Stimulated activated CD8-positive, alpha-beta memory T cell treated with anti-CD3 and anti-CD28 coated beads, Interleukin-15, amount 100 ng/mL, for 1 hour (primary cell): ENCODE measurements at places on chromosomes 2 and 18.

DNA sequence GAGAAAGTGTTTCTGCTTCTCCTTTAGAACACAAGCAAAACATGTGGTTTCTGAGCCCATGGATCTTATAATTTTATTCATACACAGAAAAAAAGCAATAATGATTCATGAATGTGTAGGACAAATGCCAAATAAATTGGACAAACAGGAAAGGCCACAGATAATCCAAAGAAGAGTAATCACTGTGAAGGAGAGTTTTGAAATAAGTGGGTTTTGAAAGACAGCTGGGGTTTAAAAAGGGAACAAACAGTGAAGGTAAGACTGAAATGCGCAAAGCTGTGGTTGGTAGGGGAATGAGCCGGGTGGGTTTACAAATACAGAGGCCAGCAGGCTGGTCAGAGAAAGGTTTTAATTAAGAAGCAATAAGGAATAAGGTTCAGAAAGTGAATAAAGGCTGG is 50.0 kb upstream of the MBOAT2 start:
- DNase-seq = no peak

GRCh38 chr2:65345631-65346030 is 86.8 kb downstream of the SPRED2 start:
- no peak for DNase-seq

- no peak for DNase-seq
Observed at GRCh38 chr2:112818094-112818902, 18.3 kb downstream of the IL1B start.

DNA sequence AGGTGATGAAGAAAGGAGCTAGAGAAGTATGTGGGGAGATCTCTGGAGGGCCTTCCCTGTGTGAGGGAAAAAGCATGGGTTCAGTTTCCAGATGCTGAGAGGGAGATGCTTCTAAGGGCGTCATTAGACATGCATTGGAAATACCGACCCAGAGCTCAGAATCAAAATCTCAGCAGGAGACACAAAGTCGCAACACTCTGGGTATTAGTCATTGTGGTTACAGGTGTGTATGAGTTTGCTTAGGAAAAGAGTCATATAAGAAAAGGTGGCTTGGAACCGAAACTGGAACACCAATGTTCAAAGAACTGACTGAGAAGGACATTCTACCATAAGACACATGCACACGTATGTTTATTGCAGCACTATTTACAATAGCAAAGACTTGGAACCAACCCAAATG is 477.1 kb downstream of the FBXO15 start:
- DNase-seq = no peak

DNA sequence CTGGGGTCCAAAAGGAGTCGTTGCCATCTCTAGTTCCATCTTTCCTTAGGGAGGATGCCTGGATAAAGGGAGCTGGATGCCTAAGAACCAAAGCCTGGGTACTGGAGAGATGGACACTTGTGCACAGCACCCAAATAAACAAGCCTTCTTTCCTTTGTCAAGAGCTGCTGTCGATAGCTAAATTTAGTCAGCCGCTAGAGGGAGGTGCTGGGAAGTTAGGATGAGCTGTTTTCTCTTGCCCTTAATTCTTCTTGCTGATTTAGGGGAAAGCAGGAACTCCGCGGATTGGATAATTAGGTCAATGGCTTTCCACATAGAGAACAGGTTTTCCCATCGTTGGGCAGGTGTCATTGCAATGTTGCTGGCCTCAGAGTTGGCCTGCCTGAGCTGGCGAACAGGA is 30.9 kb upstream of the SERPINB12 start:
- no peak for DNase-seq

GRCh38 chr2:61722800-61723199 is 131.1 kb downstream of the FAM161A start:
- no peak for DNase-seq
